ENCODE measurements at places on chromosomes 4 and X.

GRCh38 chr4:1293531-1293941 lies 3.8 kb downstream of the MAEA start:
- no peak for DNase-seq

DNA sequence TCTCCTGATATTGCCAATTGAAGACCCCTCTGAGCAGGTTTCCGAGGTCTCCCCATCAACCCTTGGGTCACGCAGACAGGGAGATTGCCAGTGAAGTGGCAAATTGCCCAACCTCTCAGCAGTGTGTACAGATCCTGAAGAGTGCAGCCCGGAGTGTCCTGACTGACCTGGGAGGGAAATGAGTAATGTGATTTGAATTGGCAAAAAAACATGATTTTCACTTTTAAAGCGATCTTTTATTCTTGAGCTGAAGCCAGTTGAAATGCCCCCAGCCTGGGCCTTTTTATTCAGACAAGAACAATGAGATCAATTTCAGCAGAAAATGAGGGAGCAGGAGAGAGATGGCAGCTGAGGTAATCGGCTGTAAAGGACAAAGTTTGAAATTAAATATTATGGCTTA lies 401.8 kb downstream of the RAPGEF2 start:
- DNase-seq: no peak

- DNase-seq: no peak
These were observed 37.7 kb upstream of the KCNIP4 start for GRCh38 chr4:21986307-21986706.

DNA sequence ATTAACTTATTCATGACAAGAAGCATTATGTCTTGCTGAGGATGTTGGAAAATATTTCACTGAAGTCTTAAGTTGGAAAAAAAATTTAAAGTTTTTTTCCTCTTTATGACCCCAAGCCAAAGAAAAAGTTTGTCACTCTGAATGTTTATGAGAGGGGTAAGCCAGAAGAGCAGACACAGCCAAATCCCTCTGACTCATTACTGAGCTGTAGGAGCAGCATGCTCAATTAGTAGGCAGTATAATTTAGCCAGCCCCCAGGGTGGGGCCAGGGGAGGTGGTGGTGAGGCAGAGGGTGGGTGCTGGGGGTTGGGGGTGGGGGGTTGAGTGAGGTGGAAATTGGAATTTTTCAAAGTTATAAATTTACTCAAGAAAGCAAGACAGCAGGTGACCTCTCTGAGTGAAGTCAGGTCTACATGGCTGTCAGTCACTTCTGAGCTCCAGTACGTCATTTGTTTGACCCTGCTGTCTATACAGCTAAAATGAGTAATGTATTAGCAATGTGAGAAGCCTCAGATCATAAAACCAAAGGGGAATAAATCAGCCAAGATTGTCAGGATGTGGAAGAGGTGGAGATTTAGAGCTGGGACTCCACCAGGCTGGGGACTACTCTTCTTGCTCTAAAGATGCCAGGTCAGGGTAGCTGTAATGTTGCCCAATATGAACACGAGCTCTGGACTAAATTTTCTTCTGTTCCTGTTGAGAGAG lies 98.8 kb upstream of the NDP start:
- no peak for DNase-seq

GRCh38 chr4:152356428-152357034 lies 179.4 kb downstream of the FBXW7 start:
- DNase-seq: no peak

All from NCI-H2029 treated with DMSO at 0.1 percent for 48 hours (cell line).